ENCODE measurements at places on chromosomes 2 and 18.

- DNase-seq = no peak
These were observed 25.9 kb upstream of the RAMP1 start for GRCh38 chr2:237833546-237833945.

DNA sequence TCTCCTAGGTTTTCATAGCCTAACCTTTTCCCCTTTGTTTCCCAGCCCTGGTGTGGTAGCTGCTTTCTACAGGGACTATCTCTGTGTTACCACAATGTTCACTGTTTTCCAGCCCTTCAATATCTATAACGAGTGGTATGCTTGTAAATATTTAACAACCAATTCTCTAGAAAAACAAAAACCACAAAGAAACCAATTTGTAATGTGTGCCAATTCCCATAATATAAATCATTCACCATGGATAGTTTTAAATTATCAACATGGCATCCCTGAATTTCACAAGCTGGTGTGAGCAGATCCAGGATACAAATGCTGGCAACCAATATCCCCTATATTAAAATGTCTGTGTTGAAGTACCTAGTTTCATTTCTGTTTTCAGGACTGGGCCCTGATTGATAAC is 207.5 kb upstream of the FBXO11 start:
- peak; percentile 59 for DNase-seq

DNA sequence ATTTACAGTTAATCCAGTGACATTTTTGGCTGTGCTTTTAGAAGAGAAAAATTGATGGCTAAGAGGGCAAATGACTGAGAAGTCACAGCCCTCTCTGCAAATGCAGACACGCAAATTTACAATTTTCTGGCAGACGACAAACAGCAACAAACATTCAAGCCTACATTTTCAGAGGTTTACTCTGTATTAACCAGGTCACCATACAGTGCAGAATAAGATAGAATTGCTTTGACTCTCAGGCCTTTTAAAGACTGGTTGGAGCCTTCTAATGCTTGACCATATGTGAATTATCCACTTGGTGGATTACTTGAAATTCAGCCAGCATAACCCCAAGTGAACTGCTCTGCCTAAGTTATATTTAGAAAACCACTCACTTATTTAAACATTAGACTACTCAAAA is 280.9 kb upstream of the STON1 start:
- DNase-seq = peak; percentile 58

DNA sequence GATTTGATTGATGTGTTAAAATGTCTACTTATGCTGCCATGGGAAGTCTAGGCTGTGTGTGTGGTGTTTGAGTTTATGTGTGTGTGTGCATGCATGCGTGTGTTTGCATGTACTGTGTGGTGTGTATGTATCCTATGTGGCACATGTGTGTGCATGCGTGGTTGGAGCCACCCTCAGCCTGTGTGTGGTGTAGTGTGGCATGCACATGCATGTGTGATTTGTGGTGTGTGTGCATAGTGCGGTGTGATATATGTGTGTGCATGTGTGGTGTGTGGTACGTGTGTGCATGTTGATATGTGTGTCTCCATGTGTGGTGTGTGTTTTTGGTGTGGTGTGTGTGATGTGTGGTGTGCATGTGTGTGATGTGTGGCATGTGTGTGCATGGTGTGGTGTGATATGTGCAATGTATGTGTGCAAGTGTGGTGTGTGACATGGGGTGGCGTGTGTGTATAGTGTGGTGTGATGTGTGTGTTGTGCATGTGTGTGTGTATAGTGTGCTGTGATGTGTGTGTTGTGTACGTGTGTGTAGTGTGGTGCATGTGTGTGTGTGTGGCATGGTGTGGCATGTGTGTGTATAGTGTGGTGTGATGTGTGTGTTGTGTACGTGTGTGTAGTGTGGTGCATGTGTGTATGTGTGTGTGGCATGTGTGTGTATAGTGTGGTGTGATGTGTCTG is 66.6 kb upstream of the HDAC4 start:
- DNase-seq = no peak

- no peak for DNase-seq
These were observed 28.0 kb upstream of the KCMF1 start for GRCh38 chr2:84942964-84943421.

GRCh38 chr2:220512419-220512818 is 885.0 kb downstream of the SLC4A3 start:
- DNase-seq = peak; percentile 38

- DNase-seq = no peak
These were observed 36.9 kb downstream of the NAPG start for GRCh38 chr18:10562773-10563160.

DNA sequence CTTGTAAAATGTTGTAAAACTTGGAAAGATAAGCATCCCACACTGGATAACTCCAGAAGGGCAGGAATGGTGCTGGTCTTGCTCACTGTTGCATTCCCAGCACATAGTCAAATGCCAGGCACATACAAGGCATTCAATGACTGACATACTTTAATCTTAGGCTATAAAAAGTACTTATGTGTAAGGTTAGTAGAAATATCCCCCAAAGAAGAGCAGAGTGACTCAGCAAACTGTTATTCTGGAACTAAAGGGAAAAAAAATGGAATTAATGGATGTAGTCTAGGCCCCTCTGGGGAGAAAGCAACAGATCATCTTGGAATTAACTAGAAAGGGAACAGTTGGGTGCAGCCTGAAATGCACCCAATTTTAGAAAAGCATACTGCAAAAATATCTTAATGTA is 9.0 kb downstream of the ZBTB14 start:
- DNase-seq = no peak

GRCh38 chr18:50143886-50144285 is 51.1 kb downstream of the MYO5B start:
- peak; percentile 81 for DNase-seq

DNA sequence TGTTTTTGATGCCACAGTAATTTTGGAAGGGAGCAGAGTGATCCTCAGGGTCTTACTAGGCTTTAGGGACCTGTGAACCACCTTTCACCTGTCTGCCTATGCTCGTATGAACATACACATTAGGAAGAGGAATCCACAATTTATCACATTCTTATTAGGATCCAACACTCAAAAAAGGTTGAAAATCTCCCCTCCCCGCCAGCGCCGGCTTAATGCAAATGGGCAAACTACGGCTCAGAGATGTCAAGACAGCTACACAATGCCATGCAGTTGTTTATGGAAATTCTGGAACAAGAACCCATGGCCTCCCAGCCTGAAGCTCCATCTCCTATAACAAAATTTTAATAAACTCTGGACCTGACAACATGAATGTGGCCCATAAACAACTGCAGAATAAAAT is 375.9 kb upstream of the ACVR2A start:
- DNase-seq = no peak

GRCh38 chr2:215454519-215455246 is 18.8 kb upstream of the FN1 start:
- no peak for DNase-seq

GRCh38 chr2:46657042-46657504 is 177.7 kb downstream of the TMEM247 start:
- DNase-seq = peak; percentile 48

GRCh38 chr2:31694444-31694843 is 113.7 kb upstream of the SRD5A2 start:
- no peak for DNase-seq

- DNase-seq = no peak
These were observed 22.0 kb upstream of the GMPPA start for GRCh38 chr2:219476652-219477151.

DNA sequence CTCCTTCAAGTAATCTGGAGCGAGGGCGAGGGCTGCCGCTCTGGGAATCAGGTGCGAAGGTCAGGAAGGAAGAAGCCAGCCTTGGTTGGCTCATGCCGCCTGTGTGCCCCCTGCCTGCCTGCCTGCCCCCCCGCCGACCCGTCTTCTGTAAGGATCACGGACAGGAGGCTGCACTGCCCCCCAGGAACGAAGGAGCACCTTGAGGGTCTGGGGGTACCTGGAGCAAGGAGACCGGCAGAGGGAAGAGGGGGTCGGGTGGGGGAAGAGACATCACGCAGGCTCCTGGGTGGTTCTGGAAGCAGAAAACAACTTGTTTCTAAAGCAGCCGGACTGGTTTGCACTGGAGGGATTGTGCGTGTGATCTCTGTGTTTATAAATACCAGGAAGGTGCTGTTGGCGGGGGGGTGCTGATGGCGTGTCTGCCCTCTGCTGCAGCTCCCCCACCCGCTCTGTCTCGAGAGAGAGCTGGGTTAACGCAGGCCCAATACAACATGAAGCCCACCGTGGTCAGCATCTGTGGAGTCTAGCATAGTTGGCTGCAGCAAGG is 1.7 kb downstream of the FOSL2 start:
- DNase-seq = peak; percentile 38

DNA sequence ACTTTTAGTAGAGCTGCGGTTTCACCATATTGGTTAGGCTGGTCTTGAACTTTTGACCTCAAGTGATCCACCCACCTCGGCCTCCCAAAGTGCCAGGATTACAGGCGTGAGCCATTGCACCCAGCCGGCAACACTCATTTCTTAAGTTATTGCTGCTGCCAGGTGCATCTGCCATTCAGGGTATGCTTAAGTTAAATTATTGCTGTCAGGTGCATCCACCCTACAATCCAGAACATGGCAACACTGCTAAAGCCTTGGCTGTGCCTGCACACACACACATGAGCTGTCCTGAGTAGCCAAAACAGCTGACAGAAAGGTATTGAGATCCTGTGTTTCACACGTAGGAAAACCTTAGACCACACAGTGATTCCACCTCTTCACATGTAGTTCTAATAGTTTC is 148.2 kb downstream of the FAM161A start:
- no peak for DNase-seq

DNA sequence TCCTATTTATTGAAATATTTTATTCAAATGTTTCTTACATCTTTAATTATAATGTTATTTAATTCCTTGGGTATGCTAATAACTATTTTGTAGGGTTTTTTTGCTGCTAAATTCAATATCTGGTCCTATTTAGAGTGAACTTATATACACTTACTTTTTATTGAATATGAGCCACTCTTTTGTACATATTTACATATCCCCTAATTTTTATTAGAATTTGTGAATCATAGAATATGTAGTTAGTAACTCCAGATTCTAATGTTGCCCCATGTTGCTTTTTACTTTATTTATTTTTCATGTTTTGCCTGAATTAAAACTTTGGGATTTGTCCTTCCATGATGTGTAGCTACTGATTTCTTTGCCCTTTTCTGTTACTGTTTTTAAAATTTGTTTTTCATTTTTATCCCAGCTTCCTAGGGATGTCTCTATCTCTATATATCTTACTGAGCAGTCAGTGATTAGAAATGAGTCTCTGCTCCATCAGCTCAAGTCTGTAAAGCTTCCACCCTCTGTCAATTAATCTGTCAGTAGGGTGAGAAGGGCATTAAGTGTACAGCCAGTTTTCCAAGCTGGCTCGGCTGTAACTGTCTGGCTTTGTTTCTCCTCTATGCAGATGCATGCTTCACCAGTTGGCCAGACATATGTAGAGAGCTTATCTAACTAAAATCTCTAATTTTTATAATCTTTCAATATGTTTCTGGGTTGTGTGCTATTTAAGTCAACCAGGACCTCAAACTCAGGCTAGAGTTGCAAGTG is 256.9 kb downstream of the CDH19 start:
- DNase-seq = no peak

- DNase-seq = no peak
These were observed 194.2 kb downstream of the TXNL1 start for GRCh38 chr18:56444201-56444600.

DNA sequence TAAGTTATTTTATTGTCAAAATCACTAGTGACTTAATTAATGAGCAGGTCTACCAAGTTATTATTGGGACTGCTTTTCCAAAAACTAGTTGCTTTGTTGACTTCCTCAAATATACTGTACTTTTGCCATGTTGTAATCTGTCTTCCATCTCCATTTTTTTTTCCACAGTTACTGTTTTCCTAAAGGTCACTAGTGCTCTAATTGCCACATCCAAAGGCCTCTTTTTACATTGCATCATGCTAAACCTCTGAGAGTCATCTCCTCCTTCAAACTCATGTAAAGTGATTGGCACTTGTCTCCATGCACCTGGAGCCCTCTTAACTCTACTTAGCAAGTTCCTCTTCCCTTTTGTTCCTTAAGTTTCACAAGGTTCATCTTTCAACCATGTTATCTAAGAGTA is 11.8 kb downstream of the PMAIP1 start:
- peak; percentile 53 for DNase-seq

DNA sequence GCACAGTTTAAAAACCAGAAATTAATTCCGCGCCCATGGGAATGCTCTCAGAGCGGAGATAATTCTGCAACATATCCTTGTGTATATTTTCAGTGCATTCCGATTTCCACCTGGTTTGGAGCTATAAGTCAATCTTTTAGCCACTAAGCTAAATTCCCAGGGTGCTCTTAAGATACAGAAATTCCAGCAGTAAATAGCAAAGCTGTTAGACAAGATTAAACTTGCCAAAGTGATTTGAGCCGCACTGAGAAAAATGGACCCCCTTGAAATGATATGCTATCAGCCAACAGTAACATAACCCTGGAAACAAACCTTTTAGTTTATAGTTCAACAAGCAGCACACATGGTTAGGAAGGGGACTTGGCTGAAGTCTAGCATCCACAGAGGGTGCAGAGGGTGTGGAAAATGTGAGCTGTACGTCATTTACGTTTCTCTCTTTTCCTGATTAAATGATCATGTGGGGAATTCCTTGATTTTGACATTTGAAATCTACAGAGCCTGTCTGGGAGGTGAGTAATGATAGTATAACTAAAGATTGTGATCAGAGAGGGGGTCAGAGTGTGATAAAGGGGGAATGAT is 99.8 kb upstream of the COPS8 start:
- DNase-seq = no peak
